Frontal cortex (tissue), 4 donors: ENCODE measurements at places on chromosomes 2 and 18.

GRCh38 chr2:65279756-65280155, 52.1 kb downstream of the ACTR2 start:
- no peak for DNase-seq

DNA sequence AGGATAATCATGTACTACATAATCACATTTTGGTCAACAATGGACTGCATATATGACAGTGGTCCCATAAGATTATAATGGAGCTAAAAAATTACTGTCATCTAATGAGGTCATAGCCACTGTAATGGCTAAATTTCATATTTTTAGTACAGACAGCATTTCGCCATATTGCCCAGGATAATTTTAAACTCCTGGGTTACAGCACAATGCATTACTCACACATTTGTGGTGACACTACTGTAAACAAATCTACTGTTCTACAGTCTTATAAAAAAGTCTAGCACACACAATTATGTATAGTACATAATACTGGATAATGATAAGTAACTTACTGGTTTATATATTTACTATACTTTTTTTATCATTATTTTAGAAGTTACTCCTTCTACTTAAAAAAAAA, 12.8 kb downstream of the EIF2AK2 start:
- no peak for DNase-seq

GRCh38 chr2:48474574-48475298, 55.2 kb upstream of the STON1 start:
- DNase-seq, result no peak

- no peak for DNase-seq
Measured at GRCh38 chr18:13353084-13353823, 134.7 kb downstream of the LDLRAD4 start.

DNA sequence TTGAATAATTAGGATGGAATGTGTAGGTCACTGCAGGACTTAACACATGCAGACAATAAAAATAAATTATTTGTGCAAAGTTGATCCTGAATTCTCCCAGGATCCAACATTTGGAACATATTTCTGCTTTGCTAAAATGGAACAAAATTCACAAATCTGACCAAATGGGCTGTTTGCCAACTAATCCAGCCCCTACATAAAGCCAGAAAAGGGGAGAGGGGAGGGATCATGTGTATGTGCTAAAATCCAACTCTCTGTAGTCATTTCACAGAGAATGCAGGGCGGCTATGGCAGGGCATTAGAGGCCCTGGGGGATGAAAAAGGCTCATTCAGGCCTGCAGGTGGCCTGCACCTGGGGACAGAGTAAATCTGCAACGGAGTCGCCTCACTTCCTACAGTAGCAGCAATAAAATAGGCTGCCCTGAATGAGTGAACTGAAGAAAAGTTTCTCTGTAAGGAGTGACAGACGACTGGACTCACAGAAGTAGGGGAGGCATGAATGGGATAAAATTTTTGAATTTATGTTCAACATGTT, 4.0 kb upstream of the ZFP36L2 start:
- DNase-seq, result no peak

DNA sequence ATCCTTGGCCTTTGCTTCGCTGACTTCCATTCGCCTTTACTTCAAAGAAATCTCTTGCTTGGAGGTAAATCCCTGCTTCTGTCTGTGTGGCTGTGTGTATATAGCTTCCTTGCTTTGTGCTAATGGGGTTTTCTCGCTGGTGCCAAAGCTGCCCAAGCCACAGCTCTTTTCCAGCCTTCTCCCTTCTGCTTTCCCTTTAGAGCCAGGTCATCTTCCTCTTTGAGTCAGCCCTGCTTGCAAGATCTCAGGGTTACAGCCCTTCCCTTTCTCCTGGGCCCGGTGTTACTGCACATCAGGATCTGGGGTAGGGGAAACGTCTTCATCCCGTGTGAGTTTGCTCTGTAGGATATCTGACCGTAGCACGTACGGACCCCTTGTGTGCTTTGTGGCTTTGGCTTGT, 19.1 kb downstream of the EIF4E2 start:
- DNase-seq, result no peak

- no peak for DNase-seq
Measured at GRCh38 chr2:236646871-236647270, 77.2 kb downstream of the ACKR3 start.

DNA sequence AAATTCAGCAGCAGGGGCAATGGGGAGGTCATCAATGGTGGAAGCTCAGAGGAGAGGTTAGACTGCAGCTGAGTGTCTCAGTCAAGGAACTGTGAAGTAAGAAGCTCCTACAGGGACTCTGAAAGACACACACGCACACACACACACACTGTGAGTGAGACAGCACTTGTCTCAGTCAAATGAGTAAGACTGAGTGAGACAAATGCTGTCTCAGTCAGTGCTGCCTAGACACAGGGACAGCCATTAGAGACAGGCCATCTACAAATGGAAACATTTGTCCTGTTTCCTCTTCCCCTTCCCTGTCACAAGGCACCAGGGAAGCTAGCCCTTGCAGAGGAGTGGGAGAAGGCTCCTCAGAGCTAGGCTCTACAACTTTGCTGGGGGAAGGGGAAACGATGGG, 577.4 kb upstream of the GCFC2 start:
- DNase-seq, result no peak

DNA sequence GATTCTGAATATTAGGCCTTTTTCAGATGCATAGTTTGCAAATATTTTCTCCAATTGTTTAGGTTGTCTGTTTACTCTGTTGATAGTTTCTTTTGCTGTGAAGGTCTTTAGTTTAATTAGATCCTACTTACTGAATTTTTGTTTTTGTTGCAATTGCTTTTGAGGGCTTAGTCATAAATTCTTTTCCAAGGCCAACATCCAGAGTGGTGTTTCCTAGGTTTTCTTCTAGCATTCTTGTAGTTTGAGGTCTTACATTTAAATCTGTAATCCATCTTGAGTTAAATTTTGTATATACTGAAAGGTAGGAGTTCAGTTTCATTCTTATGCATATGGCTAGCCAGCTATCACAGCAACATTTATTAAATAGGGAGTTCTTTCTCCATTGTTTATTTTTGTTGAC, 404.8 kb downstream of the LNPK start:
- no peak for DNase-seq

DNA sequence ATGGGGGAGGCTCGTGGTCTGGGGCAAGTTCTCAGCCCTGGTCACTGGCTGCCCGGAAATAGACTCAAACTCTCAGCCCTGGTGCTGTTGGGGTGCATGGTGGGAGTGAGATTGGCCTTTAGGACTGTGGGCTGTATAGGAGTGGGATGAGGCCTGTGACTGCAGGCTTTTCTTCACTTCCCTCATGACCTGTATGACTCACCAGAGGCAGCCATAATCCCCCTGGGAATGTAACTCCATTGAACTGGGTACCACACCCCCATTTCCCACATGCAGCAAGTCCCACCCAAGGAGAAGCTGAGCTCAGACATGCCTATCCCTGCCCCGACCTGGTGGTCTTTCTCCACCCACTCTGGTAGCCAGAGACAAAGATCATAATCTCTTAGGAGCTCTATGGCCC, 177.7 kb upstream of the OSR1 start:
- no peak for DNase-seq

- no peak for DNase-seq
Measured at GRCh38 chr2:239127513-239127912, 273.3 kb downstream of the HDAC4 start.

DNA sequence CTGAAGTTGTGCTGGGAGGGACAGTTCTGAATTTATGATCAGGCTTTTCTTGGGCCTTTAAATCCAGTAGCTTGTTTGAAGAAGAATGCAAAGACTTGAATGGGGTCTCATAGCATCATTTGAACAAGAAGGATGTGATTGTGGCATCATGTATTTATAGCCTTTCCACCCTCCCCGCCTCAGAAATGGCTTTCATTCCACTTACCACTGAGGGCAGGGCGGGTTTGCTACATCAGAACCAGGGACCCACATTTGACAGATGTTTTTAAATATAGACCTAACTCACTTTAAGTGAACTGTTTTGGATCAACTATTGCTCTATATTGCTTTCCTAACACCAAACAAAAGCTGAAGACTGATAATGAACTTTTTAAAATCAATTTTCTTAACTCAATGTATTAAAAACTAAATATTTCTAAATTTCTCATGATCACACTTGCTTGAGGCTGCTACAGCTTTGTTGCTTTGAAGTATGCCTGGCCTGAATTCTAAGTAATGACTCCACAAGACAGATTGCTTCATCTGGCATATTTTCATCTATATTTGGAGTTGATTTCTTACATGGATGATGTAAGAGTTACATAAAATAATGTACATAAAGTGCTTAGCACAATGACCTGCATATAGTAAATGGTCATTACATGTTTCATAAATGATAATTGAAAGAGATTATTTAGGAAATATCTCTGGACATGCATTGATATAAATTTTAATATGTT, 1552.9 kb upstream of the SLC39A10 start:
- no peak for DNase-seq

GRCh38 chr2:67923696-67924095, 139.1 kb downstream of the C1D start:
- DNase-seq, result no peak

DNA sequence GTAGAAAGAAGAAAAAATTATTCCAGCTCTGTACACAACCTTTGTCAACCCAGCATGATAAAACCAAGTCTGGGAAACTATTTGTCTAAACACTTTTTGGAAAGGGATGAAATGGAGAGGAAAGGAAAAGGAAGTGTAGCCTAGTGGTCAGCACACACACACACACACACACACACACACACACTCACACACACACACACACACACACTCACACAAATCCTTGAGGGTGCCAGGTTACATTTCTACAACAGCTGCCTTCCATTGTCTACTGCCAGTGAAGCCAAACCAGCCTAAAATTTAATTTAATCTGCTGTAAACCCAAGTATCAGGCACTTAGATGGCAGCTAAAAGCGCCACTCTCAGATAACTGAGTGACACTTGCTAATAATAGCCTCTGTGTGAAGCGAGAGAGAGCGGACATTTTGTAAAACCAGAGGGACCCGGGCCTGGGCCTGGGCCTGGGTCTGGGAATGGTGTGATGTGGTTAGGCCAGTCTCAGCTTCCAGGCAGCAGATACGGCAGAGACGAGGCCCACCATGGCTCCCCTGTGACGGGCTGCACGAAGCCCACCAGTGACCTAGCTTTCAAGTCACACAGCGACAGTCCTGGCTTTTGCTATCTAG, 32.4 kb downstream of the BCL11A start:
- DNase-seq, result no peak

GRCh38 chr2:96839293-96839874, 4.4 kb downstream of the ANKRD23 start:
- no peak for DNase-seq

GRCh38 chr2:54403512-54404238, 52.5 kb upstream of the SPTBN1 start:
- no peak for DNase-seq

DNA sequence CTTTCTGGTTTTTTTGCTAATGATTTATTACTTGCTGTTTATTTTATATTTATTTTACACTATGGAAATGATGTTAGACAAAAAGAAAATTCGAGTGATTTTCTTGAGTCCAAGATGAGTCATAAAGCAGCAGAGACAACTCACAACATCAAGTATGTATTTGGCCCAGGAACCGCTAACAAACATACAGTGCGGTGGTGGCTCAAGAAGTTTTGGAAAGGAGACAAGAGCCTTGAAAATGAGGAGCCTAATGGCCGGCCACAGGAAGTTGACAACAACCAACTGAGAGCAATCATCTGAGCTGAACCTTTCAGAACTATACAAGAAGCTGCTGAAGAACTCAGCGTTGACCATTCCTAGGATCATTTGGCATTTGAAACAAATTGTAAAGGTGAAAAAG, 594.1 kb downstream of the SATB2 start:
- no peak for DNase-seq

- no peak for DNase-seq
Measured at GRCh38 chr2:40138314-40138713, 313.6 kb downstream of the SLC8A1 start.

DNA sequence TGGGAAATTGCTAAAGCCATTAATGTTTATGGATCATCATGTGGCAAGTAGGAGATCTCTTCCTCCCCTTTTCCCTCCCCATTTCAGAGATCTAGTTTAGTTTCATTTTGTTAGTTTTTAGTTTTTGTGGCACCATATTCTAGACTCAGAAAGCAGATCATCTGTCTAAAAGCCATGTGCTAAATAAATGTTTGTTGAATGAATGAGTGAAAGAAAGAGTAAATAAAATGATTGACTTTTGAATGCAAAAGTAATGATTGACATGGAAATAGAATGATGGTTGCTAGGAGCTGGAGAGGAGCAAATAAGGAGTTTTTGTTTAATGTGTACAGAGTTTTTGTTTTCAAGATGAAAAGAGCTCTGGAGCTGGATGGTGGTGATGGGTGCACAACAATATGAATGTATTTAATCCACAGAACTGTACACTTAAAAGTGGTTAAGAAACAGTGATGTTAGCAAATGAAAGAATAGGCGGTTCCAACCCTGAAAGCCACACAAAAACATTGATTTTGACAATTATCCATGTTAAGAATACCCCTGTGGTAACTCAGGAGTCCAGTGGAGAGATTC, 23.6 kb downstream of the TMEM178A start:
- no peak for DNase-seq

DNA sequence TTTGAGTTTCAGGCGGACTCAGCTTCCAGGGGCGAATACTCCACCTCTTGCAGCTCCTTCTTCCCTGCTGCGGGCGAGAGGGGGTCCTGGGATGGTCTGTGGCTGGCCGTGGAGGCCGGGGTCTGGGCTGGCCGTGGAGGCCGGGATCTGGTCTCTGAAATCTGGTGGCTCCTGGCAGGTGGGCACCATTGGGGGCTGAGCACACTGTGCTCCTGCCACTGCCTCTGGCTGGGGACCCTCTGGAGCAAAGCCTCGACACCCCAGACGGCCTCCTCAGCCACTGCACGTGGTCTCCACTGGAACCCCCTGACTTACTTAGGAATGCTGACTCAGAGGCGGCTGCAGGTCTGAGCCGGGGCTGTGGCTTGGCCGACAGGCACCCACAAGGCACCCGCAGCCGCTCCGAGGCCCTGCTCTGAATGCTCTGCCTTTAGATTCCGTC, 100.1 kb upstream of the ALKAL2 start:
- no peak for DNase-seq
